Kidney (tissue), 22 donors: ENCODE measurements at places on chromosomes 2 and 18. TPM values are rescaled to one million over a fixed set of nuclear protein-coding genes. Genes with fewer than 3 reads are reported as not detected.

DNA sequence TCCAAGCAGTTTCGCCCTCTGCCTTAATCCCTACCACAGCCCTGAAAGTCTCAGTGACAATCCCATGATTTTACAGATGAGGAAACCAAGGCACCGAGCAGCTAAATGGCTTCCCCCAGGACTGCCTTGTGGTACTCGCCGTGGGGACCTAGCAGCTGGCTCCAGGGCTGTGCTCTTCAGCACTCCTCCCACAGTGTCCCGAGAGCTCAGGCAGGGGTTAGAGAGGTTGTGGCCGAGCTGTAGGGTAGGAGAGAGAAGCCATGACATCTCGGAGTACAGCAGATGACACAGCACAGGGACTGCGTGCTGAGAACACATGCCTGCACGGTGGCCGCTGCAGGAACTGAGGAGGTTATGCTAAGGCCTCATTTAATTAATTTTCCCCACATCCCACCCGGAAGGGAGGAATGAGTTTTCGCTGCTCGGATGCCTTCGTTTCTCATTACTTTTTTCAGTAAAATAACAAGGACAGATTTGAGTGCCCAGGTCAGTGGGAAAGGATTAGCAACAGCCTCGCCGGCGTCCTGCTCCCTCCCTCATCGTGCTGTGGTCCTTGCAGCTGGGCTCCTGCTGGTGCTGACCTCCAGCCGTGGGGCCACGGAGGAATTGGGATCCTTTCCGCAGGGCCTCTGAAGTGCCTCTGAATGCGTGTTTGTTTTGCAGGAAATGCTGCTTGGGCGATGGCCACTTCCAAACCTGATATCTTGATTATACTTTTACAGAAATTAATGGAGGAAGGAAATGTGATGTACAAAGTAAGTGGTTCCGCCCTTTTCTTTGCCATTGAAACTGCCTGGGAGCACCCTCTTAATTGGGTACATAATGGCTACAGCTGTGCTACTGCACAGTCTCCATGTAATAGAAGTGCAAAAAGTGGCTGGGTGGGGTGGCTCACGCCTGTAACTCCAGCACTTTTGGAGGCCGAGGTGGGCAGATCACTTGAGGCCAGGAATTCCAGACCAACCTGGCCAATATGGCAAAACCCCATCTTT lies 61.2 kb downstream of the WDSUB1 start:
- H3K36me3 ChIP-seq, result peaks cover 5% of the 10 kb centered on the region
- H3K27me3 ChIP-seq, result no peaks in the 10 kb centered on the region
- H3K4me1 ChIP-seq, result no peaks in the 10 kb centered on the region

GRCh38 chr2:242098445-242099128 lies 229.1 kb downstream of the RTP5 start:
- DNase-seq, result no peak
- H3K4me1 ChIP-seq, result no peaks in the 10 kb centered on the region
- H3K36me3 ChIP-seq, result peaks cover 3% of the 10 kb centered on the region
- no peak overlapping the region for H3K4me3 ChIP-seq

- H3K36me3 ChIP-seq, result no peaks in the 10 kb centered on the region
- no peak for DNase-seq
- H3K27me3 ChIP-seq, result no peaks in the 10 kb centered on the region
- H3K4me1 ChIP-seq, result no peaks in the 10 kb centered on the region
- H3K4me3 ChIP-seq, result no peak overlapping the region
- no peak overlapping the region for H3K27ac ChIP-seq
Observed at GRCh38 chr2:145543155-145543554, 1023.2 kb upstream of the ZEB2 start.

GRCh38 chr18:35495536-35496314 lies 2.0 kb downstream of the INO80C start:
- H3K27ac ChIP-seq, result no peak overlapping the region
- H3K4me1 ChIP-seq, result peaks cover 11% of the 10 kb centered on the region
- no peak for DNase-seq
- no peaks in the 10 kb centered on the region for H3K27me3 ChIP-seq

DNA sequence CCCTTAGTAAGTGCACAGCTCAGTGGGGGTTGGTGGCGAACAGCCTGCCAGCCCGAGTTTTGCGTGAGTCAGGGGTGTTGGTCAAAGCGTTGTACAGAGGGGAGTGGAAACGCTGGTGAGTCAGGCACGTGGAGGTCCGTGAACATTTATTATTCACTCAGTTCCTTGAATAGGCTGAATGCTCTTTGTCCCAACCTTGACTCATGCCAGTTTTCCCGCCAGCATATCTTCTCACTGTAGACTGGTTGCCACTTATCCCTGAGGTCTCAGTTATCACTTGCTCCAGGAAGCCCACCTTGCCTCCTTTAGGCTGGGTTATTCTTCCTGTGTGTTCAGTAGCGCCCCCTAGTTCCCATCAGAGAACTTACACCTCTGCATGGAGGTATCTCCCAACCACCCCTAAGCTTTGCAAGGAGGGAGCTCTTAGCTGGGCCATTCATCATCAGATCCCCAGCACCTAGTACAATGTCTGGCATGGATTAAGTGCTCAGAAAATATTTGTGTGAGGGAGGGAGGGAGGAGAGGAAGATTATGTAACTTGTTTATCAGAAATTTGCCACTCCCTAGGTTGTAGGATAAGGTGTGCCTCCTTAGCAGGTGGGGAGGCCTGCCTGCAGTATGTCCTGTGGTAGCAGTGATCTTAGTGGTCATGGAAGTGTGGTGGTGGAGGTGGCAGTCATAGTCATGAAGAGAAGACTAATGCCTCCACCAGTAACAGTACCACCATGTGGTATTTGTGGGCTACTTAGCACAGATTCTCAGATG lies 72.1 kb downstream of the CABLES1 start:
- no peak overlapping the region for H3K4me3 ChIP-seq
- no peak for DNase-seq
- H3K27ac ChIP-seq, result no peak overlapping the region
- no peaks in the 10 kb centered on the region for H3K4me1 ChIP-seq
- H3K27me3 ChIP-seq, result no peaks in the 10 kb centered on the region

GRCh38 chr2:72138921-72139381 lies 8.7 kb downstream of the CYP26B1 start:
- DNase-seq, result peak; percentile 57
- peaks cover 3% of the 10 kb centered on the region for H3K27me3 ChIP-seq
- H3K27ac ChIP-seq, result no peak overlapping the region
- H3K36me3 ChIP-seq, result no peaks in the 10 kb centered on the region
- no peaks in the 10 kb centered on the region for H3K4me1 ChIP-seq

DNA sequence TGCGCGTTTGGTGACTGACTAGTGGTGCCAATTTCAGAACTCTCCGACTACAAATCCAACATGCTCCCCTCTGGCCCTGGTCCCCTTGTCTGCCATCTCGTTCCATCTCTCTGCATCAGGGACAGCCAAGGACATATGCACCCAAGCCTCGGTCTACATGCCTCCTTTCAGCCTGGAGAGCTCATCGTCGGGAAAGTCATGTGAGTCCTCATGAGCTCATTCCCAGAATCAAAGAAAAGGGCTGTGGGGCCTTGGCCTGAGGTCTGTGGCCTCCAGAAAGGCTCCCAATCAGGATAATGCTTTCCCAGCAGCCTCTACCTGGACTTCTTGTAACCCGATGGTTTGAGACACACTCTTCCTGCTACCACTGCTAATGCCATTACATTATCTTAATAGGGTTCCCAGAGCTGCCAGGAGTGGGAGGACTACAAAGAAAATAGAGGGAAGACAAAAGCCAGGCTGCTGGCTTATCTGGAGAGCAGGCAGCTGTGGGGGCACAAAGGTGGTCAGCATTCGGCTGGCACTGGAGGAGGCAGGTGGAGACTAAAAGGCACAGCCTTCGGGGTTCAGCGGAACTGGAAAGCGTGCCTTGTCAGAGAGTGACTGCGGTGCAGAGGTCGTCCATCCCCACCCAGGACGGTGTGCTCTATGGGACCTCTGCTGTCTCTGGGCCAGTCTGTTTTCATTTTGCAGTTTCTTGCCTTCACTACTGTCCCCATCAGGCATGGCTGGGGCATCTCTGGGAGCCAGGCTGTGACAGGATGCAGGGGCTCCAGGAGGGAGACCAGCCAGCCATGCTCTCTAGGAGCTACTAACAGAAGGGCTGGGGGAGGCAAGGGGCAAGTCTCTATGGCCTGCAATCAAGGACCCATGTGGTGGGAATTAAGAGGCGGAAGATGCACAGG lies 104.4 kb upstream of the SMAD2 start:
- no peaks in the 10 kb centered on the region for H3K27me3 ChIP-seq
- H3K4me3 ChIP-seq, result no peak overlapping the region
- no peak overlapping the region for H3K27ac ChIP-seq
- no peaks in the 10 kb centered on the region for H3K36me3 ChIP-seq
- no peaks in the 10 kb centered on the region for H3K4me1 ChIP-seq

The UCN gene
- total RNA-seq, result 1.4 TPM

The IL36B gene
- not detected for total RNA-seq

The MC2R gene
- total RNA-seq, result not detected

DNA sequence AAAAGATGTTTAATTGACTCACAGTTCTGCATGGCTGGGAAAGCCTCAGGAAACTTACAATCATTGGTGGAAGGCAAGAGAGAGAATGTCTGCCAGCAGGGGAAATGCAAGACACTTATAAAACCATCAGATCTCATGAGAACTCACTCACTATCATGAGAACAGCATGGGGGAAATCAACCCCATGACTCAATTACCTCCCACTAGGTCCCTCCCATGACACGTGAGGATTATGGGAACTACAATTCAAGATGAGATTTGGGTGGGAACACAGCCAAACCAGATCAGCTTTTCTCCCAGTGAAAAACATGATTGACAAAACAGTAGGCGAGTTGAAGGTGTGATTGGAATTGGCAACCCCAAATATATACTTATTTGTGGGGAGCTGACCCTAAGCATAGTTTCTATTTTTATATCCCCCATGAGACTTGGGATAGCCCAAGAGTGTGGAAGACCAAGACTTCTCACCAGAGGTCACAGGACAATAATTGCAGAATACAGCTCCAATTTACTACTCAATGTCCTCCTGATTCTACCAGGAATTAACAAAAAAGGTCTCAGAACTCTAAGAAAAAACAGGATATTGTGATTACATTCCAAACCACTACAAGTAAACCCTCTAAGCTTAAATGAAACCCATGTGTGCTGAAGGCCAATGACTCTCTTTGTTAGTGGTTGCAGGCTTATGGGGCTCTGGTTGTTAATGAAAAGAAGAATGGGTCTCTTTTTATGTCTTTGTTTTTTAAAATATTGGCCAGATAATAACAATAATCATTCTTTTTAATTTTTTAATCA lies 96.1 kb upstream of the PIK3C3 start:
- H3K27me3 ChIP-seq, result no peaks in the 10 kb centered on the region
- no peaks in the 10 kb centered on the region for H3K36me3 ChIP-seq
- no peaks in the 10 kb centered on the region for H3K4me1 ChIP-seq
- no peak for DNase-seq
- no peak overlapping the region for H3K27ac ChIP-seq

The SERPINB2 gene
- not detected for total RNA-seq

The LCLAT1 gene
- total RNA-seq, result 19.4 TPM

The RGPD3 gene
- total RNA-seq, result 0.19 TPM

The LRRTM1 gene
- total RNA-seq, result 0.09 TPM

DNA sequence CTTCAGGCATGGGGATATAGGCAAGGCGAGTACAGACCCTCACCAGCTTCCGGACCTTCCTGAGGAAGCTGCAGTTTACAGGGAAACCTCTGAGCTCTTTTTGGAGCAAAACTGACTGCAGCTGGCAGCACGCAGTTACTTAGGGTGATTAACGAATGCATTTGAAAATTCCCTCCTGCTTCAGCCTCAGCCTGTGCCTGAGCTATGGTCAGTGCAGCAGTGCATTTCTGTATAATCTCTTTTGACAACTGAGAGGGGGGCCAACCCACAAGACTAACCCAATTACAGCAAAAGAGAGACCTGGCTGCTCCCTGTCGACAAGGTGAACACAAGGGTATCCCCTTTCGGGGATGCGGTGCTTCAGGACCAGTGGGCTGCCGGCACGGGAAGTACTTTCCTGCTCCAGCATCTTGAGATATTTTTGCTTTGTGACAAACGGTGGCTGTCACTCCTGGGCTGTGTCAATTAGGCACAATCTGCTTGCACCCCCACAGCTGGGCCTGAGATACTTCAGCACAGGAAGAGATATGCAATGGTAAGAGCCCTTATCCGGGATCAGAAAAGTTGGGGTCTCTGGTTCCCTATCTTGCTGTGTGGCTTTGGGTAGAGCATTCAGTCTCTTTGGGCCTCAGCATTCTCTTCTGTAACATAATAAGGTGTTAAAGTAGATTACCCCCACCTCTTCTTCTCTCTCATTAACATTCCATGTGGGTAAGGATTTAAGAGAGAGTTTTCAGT lies 141.0 kb downstream of the TMEM17 start:
- H3K36me3 ChIP-seq, result no peaks in the 10 kb centered on the region
- no peaks in the 10 kb centered on the region for H3K27me3 ChIP-seq
- no peak overlapping the region for H3K27ac ChIP-seq
- no peaks in the 10 kb centered on the region for H3K4me1 ChIP-seq

DNA sequence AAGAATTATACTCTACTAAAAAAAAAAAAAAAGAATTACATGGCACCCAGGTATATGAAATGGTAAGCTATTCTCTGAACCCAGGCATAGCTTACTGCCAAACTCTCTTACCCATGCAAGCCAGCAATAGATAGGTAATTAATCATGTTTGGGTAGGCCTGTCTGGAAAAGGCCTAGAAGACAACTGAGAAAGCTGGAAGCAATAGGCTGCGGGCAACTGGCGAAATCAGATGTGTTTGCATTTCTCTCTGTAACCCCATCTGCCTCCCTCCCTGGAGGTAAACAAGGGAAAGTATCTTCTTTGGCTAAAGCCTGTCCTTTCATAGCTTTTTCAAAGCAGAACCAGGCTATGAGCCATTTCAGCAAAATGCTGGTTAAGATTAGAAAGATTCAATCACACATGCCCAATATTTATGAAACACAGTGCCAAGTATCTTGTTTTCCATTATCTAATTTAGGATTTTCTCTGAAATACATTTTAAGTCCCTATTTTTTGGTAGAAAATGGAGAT lies 934.8 kb upstream of the DDX18 start:
- H3K4me3 ChIP-seq, result no peak overlapping the region
- H3K27ac ChIP-seq, result no peak overlapping the region
- DNase-seq, result no peak
- H3K36me3 ChIP-seq, result no peaks in the 10 kb centered on the region
- H3K27me3 ChIP-seq, result no peaks in the 10 kb centered on the region

The SIX3 gene
- total RNA-seq, result 0.16 TPM

The CNRIP1 gene
- total RNA-seq, result 14.1 TPM

- no peak overlapping the region for H3K27ac ChIP-seq
- DNase-seq, result no peak
- H3K4me1 ChIP-seq, result no peaks in the 10 kb centered on the region
- no peaks in the 10 kb centered on the region for H3K27me3 ChIP-seq
- no peak overlapping the region for H3K4me3 ChIP-seq
Observed at GRCh38 chr2:63861220-63861822, 19.6 kb downstream of the UGP2 start.
